ENCODE measurements at places on chromosomes 11 and 22.
A peak's percentile ranks its signal among the peaks of the same experiment; 100 is the strongest.

DNA sequence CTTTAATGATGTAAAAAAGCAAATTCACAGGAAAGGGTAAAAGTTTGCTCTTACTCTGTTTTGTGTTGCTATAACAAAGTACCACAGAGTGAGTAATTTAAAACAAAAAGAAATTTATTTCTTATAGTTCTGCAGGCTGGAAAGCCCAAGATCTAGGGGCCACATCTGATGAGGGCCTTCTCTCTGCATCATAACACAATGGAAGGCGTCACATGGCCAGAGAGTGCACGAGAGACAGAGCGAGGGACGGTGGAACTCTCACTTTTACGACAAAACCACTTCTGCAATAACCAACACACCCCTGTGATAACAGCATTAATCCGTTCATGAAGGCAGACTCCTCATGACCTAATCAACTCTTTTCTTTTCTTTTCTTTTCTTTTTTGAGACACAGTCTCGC, 31.1 kb downstream of the CD6 start:
- DNase-seq: no peak

DNA sequence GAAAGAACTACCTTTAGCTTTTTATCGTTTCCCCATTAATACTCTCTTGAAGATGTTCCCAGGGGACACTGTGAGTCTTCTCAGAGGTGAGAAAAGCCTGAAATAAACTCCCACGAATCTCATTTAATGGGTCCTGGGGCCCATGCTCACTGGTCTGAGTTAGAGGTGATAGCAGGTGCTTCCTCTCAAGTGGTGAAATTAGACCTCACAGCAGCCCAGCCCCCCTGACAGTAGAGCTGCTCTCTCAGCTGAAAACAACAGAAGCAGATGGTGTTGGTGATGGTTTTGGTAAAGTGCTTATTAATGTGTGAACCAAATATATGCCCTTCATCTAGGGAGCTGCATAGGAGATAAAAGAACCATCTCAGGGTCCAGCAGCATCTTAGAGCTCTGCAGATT, 76.8 kb upstream of the VPREB1 start:
- DNase-seq: no peak

DNA sequence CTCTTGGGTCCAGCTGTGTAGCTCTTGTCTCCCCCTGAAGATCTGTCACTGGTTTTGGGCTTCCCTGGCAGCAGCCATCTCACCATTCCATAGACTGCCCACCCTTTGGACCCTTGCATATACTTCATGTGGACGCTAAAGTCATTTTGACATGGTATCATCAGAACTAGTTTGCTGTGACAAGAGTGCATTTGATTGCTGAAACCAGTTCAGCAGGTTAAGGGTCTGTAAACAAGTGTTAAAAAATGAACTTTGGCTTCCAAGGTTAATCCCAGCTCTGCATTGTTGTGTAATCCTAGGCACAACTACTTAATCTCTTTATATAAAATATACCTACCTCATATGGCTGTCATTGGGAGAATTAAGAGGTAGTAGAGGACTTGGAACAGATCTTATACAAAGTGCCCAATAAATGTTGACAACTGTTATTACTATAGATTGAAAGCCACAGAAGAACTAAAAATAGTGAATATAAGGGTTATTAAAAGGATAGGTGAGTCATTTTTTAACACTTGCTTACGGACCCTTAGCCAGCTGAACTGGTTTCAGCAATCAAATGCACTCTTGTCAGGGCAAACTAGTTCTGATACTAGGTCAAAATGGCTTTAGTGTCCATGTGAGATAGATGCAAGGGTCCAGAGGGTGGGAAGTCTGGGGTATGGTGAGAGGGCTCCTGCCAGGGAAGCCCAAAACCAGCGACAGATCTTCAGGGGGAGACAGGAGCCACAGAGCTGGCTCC, 29.4 kb downstream of the CCDC90B start:
- DNase-seq: no peak

DNA sequence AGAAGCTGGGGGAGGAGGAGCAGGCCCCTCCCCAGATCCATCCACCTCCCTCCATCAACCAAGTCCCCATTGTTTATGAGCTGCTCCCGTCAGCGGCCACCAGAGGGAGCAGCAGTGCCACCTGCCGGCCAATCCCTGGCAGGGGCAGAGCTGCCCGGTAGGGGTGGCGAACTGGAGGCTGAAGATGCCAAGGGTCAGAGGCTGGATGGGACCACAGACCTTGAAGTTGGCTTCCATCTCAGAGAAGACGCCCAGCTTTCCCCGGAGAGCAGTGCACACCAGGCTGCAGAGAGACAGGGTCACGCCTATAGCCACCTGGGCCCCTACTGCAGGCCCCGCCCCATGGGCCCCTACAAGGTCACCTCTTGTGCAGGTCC, 3.6 kb downstream of the FIBP start:
- DNase-seq: peak; percentile 78

- peak; percentile 55 for DNase-seq
Observed at GRCh38 chr11:78030429-78031325, 7.6 kb upstream of the KCTD14 start.

GRCh38 chr22:25060522-25061071, 108.1 kb downstream of the KIAA1671 start:
- DNase-seq: no peak

- no peak for DNase-seq
Observed at GRCh38 chr11:63032457-63032856, 16.8 kb upstream of the SLC22A8 start.

GRCh38 chr11:121930004-121930965, 185.7 kb downstream of the BLID start:
- DNase-seq: no peak

GRCh38 chr11:94788396-94788795, 20.2 kb downstream of the AMOTL1 start:
- DNase-seq: no peak

DNA sequence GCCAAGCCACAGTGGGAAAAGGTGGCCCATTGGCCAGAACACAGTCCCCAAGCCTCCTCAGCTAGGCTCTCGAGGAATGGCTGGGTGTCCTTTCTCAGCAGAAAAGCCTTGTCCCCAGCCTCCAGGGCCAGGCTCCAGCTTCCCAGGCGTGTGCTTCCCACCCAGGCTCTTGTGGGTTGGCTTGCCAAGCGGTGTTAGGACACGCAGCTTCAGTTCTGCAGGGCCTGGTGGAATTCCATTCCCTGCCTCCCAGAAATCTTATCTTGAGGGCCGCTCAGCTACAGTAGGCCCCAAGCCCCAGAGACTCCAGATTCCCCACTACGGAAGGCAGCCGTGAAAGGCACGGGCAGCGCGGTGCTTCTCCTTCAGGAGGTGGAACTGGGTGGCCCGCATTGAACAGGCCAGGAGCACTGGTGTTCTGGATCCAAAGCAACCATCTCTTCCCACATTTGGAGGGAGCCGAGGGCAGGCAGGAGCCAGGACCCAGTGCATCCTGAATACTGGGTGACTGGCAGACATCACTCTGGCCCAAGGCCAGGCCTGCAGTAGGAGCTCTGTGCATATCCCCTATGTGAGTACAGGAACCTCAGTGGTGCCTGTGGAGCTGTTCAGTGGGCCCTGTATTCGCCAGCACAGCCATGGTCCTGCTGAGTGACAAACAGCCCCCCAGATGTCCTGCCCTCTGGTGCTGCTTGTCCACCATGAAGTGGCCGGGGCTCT, 16.7 kb upstream of the KCNQ1OT1 start:
- DNase-seq: no peak

DNA sequence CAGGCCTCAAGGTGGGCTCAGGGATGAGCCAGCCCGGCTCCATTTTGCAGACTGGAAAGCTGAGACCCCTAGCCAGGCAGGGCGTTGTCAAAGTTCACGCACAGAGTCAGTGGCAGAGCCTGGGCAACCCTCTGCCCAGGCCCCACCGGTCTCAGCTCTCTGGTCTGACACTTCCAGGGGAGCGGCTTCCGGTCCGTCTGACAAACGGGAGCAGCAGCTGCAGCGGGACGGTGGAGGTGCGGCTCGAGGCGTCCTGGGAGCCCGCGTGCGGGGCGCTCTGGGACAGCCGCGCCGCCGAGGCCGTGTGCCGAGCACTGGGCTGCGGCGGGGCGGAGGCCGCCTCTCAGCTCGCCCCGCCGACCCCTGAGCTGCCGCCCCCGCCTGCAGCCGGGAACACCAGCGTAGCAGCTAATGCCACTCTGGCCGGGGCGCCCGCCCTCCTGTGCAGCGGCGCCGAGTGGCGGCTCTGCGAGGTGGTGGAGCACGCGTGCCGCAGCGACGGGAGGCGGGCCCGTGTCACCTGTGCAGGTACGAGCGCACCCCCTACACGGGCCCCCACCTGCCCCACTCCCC, 36.0 kb downstream of the CD6 start:
- DNase-seq: no peak

DNA sequence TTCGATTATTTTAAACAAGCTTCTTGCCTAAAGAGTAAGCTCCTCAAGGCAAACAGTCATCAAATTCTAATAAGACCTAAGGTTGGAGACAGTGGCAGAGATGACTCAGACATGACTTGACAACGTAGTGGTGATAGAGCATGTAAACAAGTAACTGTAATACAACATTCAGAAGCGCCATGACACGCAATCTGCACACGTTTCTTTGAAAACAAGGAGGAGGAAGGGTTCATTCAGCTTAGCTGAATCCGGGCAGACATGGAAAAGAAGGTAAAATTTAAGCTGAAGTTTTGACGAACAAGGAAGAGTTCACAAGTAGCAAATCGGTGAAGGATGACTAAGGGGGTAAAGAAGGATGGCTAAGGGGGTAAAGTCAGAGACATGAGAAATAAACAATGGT, 152.4 kb upstream of the ZC3H12C start:
- DNase-seq: no peak

- DNase-seq: no peak
Observed at GRCh38 chr11:126862664-126863243, 137.8 kb downstream of the KIRREL3 start.

GRCh38 chr11:64721359-64721699, 1.7 kb downstream of the NRXN2 start:
- no peak for DNase-seq

GRCh38 chr11:94576306-94576705, 9.1 kb downstream of the PIWIL4 start:
- no peak for DNase-seq
